ENCODE measurements at places on chromosomes 7 and 10.

DNA sequence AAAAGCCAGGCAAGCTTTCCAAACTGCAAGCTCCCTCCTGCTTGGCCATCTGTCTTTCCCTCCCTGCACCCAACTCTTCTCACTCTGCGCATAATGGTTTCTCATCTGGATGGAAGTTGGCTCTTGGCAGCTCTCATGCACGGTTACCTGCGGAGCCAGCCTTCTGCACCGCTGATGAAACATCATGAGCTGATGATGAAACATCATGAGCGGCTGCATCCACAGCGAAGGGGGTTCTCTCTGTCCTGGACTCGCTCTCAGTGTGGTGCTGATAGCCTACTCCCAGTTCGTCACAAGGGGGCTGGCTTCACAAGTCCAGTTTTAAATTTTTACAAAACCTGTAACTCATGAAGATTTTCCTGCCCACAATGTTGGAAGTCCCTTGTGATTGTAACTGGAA is 457.5 kb downstream of the ACTR3B start:
- no peak for DNase-seq

DNA sequence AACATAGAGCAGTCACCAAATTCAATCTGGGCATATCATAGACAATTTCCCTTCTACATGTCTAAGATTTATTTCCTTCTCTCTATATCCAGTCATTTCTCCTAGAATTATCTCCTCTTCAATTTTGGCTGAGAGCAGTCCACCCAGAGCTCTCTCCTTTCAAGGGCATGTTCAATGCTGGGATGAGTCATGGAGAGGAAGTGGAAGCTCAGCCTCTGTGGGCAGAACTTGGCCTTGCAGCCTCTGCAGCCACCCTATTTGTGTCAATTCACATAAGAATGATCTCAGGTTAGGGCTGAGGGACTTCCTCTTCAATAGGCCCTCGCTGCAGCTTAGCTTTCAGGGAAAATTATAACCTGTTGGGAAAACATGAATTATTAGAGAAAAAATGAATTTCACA is 560.8 kb downstream of the POM121L12 start:
- no peak for DNase-seq

- DNase-seq = no peak
Measured at GRCh38 chr10:124522933-124523871, 61.6 kb downstream of the LHPP start.

DNA sequence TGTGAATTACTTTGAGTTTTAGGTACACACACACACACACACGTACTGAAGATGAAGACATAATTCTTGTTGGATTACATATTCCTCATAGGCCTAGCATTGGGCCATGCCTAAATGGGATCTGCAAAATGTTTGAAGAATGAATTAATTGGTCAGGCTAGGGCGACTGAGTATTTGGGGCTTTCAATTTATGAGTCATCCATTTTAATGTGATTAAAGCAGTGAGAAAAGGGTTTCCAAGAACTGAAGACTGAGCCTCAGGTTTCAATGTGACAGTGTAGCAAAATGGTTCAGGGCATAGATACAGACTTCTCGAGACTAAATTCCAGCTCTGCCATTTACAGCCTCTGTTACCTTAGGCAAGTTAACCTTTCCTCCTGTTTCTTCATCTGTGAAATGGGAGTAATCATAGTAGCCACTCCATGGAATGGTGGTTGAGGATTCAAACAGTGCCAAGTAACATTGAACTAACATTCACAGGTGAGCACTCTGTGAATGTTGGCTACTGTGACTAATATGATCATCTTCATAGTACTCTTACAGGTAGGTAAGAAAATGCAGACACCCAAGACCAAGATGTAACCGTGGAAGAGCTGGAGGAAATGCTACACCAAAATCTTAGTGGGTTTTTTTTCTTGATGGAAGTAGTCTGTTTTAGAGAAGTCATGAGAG is 7.6 kb downstream of the BPGM start:
- no peak for DNase-seq

DNA sequence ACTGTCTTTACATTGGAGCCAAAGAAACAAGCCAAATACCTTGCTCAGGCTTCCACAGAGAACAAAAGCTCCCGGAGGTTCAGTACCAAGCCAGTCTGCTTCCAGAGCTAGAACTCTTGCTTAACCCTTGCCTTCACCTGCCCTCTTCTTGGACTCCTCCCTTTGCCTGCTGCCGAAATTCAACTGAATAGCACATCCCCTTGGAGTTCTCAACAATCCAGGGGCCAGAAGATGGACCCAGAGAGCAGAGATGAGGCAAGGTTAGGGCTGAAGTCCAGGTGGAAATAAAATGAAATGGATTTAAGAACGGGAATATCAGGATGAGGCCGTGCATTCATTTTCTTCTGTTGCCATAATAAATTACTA is 876 bp upstream of the PIK3AP1 start:
- no peak for DNase-seq

DNA sequence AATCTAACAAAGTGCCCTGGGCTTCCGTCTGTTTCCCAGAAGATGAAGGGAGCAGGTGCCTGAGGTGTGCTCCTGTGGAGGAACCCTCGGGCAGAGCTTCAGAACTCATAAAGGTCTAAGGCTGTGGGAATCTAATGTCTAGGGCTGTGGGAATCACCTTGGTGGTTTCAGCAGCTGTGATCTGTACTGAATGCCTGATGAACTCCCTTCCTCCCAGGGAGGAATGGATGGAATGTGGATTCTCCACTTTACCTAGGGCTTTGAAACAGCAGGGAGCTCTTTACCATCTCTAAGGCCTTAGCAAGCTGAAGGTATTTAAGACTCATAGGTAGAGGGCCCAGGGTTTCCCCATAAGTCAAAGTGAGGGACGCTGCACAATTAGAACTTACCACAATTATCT is 36.0 kb upstream of the SEMA3E start:
- DNase-seq = no peak

- DNase-seq = no peak
Measured at GRCh38 chr10:42428534-42428933, 209.8 kb downstream of the ZNF33B start.

DNA sequence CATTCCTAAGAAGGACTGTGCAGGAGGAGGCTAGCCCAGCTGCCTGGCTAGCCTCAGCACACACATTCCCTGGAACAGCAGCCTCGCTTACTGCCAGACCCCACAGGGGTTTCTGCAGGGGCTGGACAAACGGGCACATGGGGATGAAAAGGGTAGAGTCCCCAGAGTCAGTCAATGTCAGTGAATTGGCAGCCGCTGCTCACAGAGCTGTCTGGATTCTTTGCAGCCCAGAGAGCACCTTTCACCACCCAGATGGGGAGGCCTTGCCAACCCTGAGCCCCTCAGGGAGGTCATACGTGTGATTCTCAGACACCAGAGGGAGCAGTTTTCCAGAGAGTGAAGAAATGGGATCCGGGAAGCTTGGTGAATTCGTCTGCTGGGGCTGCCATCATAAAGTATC is 143.3 kb downstream of the KCNMA1 start:
- no peak for DNase-seq

All from activated T-helper 9 cell treated with anti-CD3 and anti-CD28 coated beads, Interleukin-2, amount 50 U/mL, for 16 hours (primary cell).